ENCODE measurements at places on chromosomes 6 and 20.

DNA sequence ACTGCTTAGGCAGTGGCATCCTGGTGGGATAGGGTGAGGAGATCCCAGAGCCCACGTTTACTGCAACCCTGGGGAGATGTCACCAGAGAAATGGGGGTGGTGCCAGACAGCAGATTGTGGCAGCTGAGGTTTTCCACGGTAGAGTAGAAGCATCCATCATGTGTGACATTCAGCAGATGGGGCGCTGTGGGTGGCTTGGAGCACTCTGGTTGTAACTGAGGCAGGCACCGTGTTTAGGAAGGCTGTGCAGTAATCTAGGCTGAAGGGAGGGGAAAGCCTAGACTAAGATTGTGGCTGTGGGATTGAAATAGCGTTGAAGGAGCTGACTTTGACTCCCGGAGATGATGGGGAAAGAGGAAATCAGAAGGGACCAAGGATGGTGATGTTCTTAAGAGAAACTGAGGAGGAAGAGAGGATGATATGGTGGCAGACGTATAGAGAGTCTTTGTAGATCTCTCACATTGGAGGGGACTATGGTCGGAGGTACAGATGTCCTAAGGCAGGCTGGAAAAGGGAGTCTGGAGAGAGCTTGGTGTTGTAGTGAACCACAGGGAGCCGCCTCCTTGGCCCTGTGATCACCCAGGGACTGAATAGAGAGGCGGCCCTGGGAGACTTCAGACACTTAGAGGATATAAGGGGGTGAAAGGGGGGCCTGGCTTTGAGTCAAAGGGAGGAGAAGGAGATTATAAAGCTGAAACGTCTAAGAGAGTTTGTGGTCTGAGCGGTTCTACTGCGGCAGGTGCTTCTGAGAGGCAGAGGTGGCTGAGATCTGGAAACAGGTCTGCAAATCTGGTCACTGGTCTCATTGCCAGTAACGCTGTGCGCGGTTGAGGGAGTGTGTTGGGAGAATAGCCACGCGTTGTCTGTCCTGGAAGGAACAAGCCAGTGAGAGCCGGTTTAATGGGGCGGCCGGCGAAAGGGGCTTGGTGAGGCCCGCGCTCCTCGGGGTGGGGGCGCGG is 792 bp upstream of the MICA start:
- DNase-seq = no peak

DNA sequence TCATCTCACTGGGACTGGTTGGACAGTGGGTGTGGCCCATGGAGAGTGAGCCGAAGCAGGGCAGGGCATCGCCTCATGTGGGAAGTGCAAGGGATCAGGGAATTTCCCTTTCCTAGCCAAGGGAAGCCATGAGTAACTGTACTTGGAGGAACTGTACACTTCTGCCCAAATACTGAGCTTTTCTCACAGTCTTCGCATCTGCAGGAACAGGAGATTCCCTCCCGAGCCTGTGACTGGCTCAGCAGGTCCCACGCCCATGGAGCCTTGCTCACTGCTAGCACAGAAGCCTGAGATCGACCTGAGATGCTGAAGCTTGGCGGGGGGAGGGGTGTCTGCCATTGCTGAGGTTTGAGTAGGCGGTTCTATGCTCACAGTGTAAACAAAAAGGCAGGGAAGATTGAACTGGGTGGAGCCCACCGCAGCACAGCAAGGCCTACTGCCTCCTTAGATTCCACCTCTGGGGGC is 10.4 kb upstream of the CALHM5 start:
- DNase-seq = no peak

GRCh38 chr6:17984812-17985670 is 2.4 kb downstream of the KIF13A start:
- no peak for DNase-seq

GRCh38 chr6:109466212-109466923 is 10.8 kb upstream of the MICAL1 start:
- no peak for DNase-seq

GRCh38 chr6:130282234-130282995 is 59.7 kb upstream of the SAMD3 start:
- DNase-seq = no peak

DNA sequence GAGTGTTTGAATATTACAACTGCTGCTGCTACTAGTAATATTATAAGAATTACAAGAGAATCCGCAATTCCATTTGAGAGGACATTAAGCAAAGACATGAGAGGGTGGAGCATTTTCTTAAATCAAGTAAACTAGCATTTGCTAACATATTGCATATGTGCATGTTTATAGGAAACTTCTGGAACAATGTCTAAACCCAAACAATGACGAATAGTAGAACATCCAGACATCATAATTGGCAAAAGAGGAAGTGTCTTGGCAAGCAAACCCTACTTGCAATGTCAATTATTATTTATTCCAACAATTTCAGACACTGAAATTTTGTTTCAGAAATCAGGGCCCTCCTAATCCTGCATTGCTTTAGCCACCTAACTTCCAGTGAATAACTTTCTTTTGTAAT is 1155.3 kb upstream of the GJE1 start:
- no peak for DNase-seq

- no peak for DNase-seq
Observed at GRCh38 chr6:101110814-101111213, 229.7 kb upstream of the ASCC3 start.

GRCh38 chr20:41340327-41341055 is at the start of gene LPIN3:
LPIN3 (plus strand) TSS chr20:41340821; CDS start chr20:41345804, 4,983 bp downstream.
- DNase-seq = peak; percentile 94

- no peak for DNase-seq
Observed at GRCh38 chr20:24079661-24080412, 91.3 kb upstream of the GGTLC1 start.

DNA sequence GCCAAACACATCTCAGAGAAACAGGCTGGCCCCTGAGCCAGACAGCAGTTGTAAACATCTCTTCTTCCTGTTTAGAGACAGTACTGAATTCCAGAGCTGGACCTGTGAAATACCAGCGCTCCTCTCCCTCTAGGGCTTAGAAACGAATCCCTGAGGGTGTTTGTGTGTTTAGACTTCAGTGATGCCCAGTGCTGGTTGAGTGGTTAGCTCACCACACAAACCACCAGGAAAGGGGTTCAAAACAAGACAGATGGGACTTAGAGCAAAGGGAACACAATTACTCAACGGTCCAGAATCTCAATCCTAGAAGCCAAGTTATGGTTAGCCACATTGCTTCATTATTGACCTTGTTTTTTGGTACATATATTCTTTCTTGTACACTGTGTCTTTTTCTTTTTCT is 108.7 kb upstream of the TMEM170B start:
- DNase-seq = no peak

DNA sequence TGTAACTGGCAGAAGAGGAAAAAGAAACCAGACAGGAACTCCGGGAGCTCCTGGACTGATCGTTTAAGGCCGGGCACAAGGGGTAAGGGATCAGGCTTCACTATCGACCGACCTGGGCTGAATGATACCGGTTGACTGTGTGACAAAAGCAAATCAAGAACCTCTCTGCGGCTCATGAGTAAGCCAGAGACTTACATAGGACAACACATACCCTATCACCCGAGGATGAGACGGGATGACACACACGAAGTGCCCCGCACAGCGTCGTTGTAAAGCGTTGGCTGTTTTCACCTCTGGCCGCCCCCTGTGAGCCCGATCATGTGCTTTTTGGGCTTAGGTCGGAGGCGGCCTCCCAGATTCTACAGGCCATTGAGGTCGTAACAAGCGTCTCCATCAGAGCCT is 695 bp upstream of the TGIF2 start:
- peak; percentile 46 for DNase-seq

- no peak for DNase-seq
Observed at GRCh38 chr6:128511506-128511905, 8.9 kb downstream of the PTPRK start.

- DNase-seq = no peak
Observed at GRCh38 chr20:49445176-49445575, 37.3 kb downstream of the KCNB1 start.

DNA sequence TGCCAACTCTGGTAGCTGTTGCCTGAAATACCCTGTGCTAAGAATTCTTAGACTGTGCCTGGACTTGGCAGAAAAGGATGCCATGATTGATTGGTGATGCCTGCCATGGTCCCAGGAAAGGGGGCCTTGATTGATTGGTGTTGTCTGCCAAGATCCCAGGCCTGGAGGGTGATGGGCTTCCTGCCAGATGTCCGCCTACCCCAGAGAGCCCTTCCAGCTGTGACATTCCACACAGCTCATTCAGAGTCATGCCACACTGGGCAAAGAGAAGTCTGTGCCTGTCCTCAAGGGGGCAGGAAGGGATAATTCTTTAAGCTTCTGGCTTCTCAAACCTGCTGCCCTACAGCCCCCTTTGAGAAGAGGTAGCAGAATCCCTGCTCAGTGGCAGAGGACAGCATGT is 24.6 kb downstream of the RIMS4 start:
- DNase-seq = no peak

DNA sequence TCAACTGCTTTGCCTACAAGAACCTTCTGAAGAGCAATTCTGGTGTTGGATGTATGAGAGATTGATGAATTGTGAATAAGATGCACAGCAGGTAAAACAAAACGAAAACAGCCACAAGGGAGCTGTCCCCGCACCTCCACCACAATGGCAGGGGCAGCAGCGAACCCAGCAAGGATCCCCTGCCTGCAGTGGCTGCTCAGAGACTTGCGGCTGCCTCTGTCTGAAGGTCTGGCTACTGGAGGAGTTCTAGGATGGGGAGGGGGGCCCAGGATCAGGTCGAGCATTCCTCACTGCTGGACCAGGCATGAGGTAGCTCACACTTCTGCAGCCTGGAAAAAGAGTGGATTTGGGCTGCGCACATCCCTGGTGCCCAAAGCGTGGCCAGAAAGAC is 523.5 kb downstream of the CDH26 start:
- DNase-seq = no peak

GRCh38 chr6:53179961-53180651 is 31.5 kb upstream of the GCM1 start:
- peak; percentile 36 for DNase-seq

DNA sequence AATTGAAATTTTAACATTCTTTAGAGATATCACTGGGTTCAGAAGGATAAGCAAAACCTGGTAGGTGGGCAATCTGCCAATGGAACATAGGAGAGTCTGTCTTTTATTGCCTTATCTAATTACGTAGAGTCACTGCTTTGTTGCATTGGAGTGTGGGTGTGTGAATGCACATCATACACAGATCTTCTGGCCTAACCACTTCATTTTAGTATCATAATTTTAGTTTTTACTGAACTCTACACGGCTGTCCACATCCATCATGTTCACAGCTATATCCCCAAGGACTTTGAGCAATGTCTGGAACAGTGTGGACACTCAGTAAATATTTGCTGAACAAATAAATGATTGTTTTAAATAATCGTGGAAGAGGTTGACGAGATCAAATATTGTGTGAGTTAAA is 104.6 kb upstream of the AKIRIN2 start:
- no peak for DNase-seq

DNA sequence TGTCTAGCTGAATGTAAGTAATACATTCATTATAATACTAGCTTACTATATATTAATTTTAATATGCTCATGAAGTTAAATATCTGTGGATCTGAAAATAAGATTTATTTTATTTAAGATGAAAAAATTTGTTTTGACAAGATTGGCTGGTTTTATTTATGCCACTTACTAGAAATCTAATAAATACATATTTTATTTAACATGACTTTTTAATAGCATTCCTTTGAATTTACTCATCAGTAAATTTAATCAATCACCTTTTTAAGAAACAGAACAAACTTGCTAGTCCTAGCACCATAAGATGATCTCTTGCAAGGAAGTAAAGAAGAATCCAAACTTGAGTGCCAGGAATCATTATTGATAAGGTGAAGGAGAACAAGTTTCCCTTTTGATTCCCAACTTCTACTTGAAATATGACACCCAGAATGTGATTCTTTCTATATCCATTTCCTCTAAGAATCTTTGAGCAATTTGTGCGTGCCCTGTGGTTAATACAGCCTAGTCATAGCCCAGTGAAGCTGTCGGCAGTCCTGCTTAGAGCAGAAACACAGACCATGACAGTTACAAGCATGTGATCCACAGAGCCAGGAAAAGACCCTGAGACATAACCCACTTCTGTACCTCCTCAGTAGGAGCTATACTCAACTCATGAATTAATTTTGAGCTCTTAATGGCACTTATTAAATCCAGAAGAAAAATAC is 282.3 kb upstream of the QKI start:
- DNase-seq = no peak

DNA sequence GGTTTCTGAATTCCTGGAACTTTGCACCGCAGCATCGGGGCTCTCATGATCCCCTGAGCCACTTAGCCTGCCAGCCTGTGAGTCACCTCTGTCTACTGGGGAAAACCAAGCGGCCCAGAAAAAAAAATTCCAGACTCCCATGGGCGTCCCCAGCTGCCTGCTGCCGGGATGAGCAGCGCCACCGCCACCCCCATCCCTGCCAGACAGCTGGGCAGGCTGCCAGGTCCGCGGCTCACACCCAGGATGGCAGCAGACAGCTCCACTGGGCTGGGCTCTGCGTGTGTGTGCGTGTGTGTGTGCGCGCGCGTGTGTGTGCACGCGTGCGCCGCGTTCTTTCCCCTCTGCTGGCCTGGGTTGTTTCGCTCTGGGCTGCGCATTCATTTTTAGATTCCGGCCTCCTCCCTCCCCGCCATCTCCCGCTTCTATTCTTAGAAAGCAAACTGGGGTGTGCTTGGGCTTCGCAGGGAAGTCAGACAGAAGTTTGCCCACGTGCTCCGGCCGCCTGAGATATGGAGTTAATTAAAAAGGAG is 38.9 kb upstream of the PMEPA1 start:
- DNase-seq = peak; percentile 90

DNA sequence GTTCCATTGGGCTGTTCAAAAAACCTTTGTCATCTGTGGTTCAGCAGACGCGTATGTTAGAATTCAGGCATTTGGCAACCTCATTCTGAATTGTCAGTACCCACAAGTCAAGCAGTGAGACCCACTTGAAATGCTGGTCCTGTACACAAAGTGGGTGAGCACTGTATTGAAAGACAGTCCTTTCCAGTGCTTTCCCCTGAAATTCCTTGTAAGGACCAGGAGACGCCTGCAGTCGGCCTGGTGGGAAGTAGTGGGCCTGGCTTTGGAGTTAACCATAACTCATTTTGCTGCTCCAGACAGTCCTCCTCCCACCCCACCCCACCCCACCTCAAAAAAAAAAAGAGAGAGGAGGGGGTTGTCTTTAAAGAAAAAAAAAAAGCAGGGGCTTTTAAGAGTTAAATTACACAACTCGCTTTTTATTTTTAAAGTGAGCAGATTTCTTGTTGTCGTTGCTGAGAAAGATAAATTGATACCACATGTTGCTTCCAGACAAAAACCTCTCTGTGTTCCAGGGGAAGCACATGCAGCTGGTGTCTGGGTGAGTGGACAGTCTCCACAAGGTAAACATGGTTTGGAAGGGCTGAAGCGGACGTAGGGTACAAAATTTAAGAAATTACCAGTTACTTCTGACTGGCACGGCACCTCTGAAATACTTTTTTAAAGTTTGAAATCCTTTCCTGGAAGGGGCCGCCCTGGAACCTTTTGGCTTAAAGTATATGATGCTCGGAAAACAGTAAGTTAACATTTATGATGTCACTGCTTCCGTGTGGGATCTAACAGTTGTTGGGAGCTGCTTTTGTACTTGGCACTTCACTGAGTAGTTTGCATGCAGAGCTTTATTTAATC is 95.3 kb downstream of the FOXO3 start:
- DNase-seq = no peak

Data from left ventricle myocardium superior (tissue), 1 donor.